AG10803 (cell line): ENCODE measurements at places on chromosomes 4 and X.

- peak; percentile 18 for DNase-seq
Observed at GRCh38 chr4:138308356-138308755, 66.2 kb upstream of the SLC7A11 start.

- no peak for DNase-seq
Observed at GRCh38 chr4:170697845-170698244, 608.1 kb upstream of the AADAT start.

GRCh38 chrX:53263597-53264094, 17.7 kb downstream of the IQSEC2 start:
- DNase-seq: peak; percentile 63

DNA sequence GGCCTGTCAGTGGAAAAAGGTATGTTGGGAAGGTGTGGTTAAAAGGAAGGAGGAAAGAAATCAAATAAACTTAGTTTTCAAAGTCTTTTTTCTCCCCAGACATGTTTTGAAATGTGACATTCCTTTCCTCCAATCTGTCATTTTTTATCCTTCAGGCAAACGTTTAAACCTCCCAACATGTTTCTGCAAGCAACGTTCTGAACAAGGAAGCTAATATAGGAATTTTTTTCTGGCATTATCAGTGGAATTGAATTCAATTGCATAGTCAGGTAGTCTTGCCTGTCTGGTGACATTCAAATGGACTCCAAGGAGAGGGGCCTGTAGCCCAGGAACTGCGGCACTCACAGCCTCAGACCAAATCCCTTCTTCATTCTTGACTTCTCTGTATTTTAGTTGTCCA, 30.0 kb upstream of the RASSF6 start:
- DNase-seq: no peak

GRCh38 chr4:102338405-102338804, 6.9 kb downstream of the SLC39A8 start:
- no peak for DNase-seq

- no peak for DNase-seq
Observed at GRCh38 chr4:20778896-20779295, 78.6 kb downstream of the PACRGL start.

DNA sequence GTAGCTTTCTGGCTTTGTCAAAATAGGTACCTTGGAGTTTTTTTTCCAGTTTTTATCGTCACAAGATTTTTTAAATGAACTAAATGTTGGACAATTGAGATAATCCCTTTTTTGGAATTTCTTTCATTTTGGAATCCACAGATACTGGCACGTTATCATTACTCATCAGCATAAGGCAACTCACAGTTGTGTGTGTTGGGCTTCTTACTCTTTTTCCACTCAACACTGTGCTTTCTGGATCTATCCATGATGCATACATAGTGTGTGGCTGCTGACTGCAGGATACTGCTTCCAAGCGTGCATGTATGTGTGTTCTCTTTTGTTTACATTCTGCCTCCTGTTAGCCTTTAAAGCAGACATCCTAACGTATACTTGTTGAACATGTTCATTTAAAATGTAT, 113.5 kb upstream of the FAM9A start:
- DNase-seq: peak; percentile 1

- no peak for DNase-seq
Observed at GRCh38 chr4:52296341-52296740, 245.2 kb downstream of the SPATA18 start.

- no peak for DNase-seq
Observed at GRCh38 chrX:96721354-96721753, 36.7 kb downstream of the DIAPH2 start.

- DNase-seq: no peak
Observed at GRCh38 chrX:129997086-129997485, 14.7 kb downstream of the BCORL1 start.

GRCh38 chrX:109619771-109620170, 5.2 kb downstream of the KCNE5 start:
- no peak for DNase-seq

GRCh38 chrX:41236629-41237028, 97.3 kb upstream of the DDX3X start:
- DNase-seq: peak; percentile 13

GRCh38 chr4:188452097-188452496, 312.9 kb downstream of the TRIML1 start:
- no peak for DNase-seq

DNA sequence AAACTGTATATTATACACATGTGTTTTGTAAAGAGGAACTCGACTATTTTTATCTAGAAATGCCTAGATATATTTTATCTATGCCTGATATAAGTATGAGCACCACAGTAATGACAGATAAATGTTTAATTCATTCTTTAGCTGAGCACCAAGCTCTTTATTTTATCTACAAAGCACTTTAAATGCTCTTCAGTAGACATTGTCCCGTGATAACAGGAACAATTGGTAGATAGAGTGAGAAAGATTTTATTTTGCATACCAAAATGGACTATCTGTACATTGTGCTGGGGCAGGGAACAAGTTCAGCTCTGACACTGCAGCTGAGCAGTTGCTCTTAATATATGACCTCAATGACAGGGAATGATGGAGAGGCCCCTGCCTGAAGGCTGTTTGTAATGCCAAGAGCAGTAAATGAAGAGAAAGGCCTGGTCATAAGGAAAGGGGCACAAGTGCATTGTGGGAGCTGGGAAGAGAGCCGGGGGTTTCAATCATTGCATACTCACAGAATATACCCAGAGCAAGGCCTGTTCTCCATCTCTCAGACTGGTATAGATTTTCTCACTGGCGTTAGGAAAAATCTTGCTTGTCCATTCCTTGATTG, 57.3 kb downstream of the SEPTIN11 start:
- no peak for DNase-seq

DNA sequence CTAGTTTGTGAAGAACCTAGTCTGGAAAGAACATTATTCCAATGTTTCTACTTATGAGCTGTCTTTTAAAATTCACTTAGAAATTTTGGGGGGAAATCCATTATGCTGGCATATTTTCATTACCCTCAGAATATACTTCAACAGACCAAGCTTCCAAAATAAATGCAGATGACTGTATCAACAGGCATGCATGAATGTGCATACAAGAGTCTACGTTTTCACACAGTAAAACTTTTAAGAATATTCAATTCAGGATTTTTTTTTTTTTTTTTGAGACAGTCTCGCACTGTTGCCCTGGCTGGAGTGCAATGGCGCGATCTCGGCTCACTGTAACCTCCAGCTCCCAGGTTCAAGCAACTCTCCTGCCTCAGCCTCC, 49.7 kb downstream of the ABCG2 start:
- DNase-seq: no peak

DNA sequence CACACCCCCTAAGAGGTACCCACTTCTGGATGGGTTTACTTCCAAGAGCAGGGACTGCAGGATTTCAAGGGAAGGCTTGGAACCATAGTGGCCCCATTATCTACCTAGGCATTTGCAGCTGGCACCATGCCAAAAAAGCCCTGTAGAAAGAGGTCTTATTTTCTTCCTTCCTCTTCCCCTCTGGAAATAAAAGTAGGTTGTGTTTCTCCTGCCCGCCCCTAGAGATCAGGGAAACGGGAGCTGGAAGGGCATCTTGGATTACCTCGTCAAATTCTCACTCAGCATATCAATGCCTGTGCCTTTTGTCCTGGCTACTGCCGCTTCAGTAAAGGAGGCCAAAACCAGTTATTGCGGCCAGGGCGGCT, 1.6 kb downstream of the SCD5 start:
- DNase-seq: no peak

- DNase-seq: no peak
Observed at GRCh38 chr4:4247696-4248028, 361 bp downstream of the TMEM128 start.

DNA sequence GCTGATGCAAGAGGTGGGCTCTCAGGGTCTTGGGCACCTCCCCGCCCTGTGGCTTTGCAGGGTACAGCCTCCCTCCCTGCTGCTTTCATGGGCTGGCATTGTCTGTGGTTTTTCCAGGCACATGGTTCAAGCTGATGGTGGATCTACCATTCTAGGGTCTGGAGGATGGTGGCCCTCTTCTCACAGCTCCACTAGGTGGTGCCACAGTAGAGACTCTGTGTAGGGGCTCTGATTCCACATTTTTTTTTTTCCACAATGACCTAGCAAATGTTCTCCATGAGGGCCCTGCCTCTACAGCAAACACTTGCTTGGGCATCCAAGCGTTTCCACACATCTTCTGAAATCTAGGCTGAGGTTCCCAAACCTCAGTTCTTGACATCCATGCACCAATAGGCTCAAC, 657.9 kb upstream of the CT83 start:
- no peak for DNase-seq

DNA sequence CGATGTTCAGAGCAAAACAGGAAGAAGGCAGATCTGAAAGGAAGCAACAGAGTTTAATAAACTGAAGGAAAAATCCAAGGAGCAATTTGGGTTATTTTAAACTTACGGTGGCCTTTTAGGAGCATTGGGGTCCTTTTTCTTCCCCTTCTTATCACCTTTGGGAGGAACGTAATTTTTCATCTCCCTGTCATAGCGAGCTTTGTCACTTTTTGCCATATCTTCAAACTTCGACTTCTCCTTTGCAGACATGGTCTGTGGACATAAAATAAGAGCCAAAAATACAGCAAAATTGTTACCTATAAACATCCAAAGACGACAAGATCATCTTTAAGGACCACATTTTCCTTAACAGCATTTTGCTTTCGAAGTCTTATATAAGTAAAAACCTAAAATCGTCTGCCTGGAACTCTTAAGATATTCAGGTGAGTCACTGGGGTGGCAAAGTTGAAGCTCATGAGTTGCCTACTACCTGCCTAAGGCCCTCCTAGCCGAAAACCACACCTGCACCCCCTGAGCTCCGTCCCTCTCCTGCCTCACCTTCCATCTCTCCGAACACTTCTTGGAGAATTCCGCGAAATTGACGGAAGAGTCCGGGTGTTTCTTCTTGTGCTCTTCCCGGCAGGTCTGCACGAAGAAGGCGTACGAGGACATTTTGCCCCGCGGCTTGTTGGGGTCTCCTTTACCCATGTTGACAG, 1.0 kb downstream of the HMGB2 start:
- DNase-seq: no peak

DNA sequence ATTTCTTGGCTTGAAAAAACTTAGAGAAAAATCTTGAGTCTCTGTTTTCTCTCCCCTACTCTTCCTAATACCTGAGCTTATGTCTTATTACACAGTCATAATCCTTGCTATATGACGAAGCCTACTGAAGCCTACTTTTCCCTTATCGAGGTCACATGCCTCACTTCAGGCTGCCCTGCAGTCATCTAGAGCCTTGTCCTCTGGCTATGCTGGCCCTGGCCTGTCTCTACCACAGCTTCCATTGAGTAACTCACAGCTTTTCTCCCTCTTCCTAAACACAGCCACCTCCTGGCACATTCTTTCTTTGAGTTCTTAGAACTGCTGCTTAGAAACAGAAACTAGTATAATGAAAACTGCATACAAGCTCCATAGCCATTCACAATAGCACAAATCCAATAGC, 1698.3 kb downstream of the STIM2 start:
- DNase-seq: peak; percentile 12

GRCh38 chr4:147104768-147105167, 159.1 kb upstream of the TTC29 start:
- DNase-seq: no peak

- no peak for DNase-seq
Observed at GRCh38 chrX:21974011-21974385, 33.5 kb downstream of the SMS start.

- peak; percentile 56 for DNase-seq
Observed at GRCh38 chr4:56909086-56909894, 1.6 kb downstream of the REST start.

DNA sequence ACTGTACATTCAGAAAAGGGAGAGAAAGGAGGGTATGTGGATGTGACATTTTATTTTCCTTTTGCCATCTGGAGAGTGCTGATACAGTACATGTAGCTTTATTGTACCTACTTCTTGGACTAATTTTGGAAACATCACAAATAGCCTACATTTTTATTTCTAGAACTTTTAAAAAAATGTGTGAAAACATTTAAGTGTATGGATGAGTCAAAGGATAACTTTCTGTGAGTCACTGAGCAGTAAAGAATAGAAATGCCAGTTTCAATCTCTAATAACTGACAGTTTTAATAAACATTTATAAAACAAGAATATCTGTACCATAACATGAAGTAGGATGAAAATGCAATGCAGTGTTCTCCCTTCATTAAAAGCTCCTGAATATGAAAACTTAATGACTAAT, 374.4 kb upstream of the NWD2 start:
- DNase-seq: no peak

DNA sequence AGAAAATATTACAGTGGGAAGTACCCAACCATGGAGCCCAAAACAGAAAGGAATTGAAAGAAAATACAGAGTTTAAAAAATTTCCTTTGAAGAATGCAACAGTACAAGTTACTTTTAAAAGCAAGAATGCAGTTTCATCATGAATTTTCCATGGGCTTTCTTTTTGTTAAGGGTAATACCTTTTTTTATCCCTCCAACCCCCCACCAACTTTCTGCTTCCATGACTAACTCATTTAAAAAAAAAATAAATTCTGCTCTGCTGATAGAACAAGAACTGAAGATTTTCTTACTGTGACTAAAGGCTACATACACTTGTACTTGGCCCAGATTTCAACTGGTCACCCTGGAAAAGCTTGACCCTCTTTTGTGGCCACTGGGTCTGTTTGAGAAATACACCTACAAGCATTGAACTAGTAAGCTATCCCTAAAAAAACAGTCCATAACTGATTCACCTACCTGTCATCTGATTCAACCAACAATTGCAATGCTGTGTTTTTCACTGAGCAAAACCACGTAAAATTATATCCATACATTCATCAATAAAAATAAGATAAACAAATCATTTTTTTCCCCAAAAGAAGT, 214.2 kb downstream of the NSUN7 start:
- DNase-seq: no peak

- peak; percentile 4 for DNase-seq
Observed at GRCh38 chrX:6968231-6968630, 179.3 kb upstream of the STS start.

GRCh38 chrX:101415180-101416145, 7.4 kb downstream of the HNRNPH2 start:
- peak; percentile 77 for DNase-seq

- no peak for DNase-seq
Observed at GRCh38 chr4:106370214-106370613, 1.6 kb upstream of the GIMD1 start.

- peak; percentile 40 for DNase-seq
Observed at GRCh38 chr4:105715692-105716278, 7.2 kb downstream of the GSTCD start.

DNA sequence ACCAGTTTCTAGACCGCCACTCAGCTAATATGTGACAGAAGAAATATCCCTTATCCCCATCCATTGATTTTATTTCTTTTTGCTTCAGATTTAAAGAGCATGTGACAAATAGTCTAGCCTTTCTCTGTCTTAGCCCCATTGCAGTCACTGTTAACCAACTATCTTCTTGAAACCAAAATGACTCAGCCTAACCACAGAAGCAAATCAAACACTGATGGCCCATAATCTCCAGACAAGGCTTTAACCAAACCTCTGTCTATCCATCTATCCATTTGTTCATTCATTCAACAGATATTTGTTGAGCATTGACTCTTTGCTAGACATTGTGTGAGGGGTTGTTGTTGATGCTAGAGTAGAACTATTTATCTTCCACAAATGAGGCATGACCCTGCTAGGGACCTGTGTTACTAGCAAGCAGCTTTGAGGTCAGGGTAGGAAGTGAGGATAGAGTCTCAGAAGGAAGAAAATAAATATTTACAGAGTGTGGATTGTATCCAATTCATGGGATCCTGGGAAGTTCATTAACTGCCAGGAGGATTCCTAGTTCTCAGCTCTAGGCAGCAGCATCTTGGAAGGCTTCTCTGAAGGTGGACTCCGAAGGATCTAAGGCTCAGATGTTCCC, 22.5 kb downstream of the HNRNPH2 start:
- peak; percentile 53 for DNase-seq
